ENCODE measurements at places on chromosomes 4 and X. TPM values are rescaled to one million over a fixed set of nuclear protein-coding genes. Genes with fewer than 3 reads are reported as not detected.

DNA sequence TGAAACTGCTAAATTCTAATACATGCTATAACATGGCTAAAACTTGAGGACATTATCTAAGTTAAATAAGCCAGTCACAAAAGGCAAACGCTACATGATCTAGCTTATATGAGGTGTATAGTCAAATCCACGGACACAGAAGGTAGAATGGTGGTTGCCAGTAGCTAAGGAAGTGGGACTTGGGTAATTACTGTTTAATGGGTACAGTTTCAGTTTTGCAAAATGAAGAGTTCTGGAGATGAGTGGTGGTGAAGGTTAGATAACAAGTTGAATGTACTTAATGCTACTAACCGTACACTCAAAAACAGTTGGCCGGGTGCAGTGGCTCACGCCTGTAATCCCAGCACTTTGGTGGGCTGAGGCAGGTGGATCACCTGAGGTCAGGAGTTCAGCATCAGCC, 644.5 kb upstream of the DIPK2B start:
- no peak overlapping the region for H3K4me3 ChIP-seq
- H3K4me1 ChIP-seq, result no peaks in the 10 kb centered on the region
- no peaks in the 10 kb centered on the region for H3K27me3 ChIP-seq
- H3K36me3 ChIP-seq, result no peaks in the 10 kb centered on the region
- no peak overlapping the region for H3K27ac ChIP-seq

DNA sequence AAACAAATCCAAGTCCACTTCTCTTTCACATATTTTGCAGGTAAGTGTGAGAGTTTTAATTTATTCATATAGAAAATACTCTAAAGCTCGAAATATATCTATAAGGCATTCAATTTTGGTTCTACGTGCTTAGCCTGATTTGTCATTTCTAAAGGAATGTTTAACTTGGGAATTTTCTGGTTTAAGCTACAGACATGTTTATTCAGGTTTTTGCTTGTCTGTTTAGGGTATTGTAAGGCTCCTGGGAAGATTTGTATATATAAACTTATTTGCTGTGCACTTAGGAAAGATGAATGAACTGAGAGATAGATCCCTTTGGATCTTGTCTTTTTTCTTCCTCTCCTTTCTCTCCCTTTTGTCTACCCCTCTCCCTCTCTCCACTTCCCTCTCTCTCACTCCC, 185.9 kb upstream of the NEIL3 start:
- no peak overlapping the region for H3K27ac ChIP-seq
- H3K4me3 ChIP-seq, result no peak overlapping the region
- no peaks in the 10 kb centered on the region for H3K27me3 ChIP-seq
- H3K4me1 ChIP-seq, result no peaks in the 10 kb centered on the region
- H3K36me3 ChIP-seq, result no peaks in the 10 kb centered on the region

DNA sequence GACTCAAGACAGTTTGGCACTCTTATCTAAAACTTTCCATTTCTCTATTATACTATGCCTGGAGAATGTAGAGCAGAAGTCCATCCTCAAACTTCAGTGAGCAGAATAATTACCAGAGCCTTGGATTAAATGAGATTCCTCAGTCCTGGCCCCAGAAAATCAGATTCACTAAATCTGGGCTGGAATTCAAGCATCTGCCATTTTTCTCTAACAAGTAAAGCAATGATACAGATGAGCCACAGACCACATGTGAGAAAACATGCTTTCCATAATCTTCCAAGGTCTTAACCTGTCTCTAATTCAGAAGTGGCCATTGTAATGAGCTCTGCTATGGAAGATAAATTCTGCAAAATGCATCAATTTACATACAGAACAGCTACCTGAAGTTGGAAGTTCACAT, 25.4 kb downstream of the SOWAHB start:
- DNase-seq, result no peak
- no peak overlapping the region for H3K27ac ChIP-seq
- H3K4me3 ChIP-seq, result no peak overlapping the region
- H3K27me3 ChIP-seq, result no peaks in the 10 kb centered on the region
- no peaks in the 10 kb centered on the region for H3K4me1 ChIP-seq
- H3K36me3 ChIP-seq, result no peaks in the 10 kb centered on the region

GRCh38 chr4:6372649-6373525, 99.5 kb downstream of the PPP2R2C start:
- H3K4me3 ChIP-seq, result no peak overlapping the region
- H3K27me3 ChIP-seq, result no peaks in the 10 kb centered on the region
- peak; percentile 44 for DNase-seq
- no peaks in the 10 kb centered on the region for H3K4me1 ChIP-seq
- H3K36me3 ChIP-seq, result no peaks in the 10 kb centered on the region
- no peak overlapping the region for H3K27ac ChIP-seq

DNA sequence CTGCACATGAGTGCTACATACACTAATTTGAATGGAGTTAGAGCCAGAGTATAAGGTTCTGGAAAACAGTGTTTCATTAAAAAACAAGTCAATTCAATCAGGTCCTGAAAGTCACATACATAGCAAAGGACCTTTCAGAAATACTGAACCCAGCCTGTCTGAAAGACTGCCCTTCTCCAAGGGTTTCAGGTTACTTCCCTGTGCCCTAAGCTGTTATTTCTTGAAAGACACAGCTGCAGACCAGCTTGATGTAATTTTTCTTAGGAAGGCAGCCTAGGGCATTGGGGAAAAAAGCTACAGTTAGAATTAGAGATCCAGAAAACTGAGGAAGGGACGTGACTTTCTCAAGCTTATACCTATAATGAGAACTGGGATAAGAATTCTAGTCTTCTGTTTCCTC, 155.9 kb upstream of the MAOA start:
- H3K4me1 ChIP-seq, result no peaks in the 10 kb centered on the region
- no peak for DNase-seq
- no peaks in the 10 kb centered on the region for H3K27me3 ChIP-seq

DNA sequence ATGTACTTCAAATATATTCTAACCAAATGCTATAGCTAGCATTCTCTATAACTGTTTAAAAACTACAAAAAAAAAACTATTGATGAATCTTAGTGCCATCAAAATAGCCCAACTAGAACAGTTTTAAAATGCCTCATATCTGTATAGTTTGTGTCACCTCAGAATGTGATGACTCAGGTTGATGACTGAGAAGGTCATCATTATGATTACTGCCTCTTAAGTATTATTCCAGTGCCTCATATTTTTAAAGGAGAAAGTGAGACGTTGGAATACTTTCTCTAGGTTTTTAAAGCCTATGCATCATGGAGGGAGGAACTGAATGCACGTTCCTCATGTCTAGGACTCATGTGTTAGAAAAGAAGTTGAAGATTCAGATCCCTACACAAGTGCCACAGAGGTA, 88.2 kb downstream of the TMA16 start:
- no peaks in the 10 kb centered on the region for H3K4me1 ChIP-seq
- no peaks in the 10 kb centered on the region for H3K27me3 ChIP-seq
- no peaks in the 10 kb centered on the region for H3K36me3 ChIP-seq
- DNase-seq, result no peak

DNA sequence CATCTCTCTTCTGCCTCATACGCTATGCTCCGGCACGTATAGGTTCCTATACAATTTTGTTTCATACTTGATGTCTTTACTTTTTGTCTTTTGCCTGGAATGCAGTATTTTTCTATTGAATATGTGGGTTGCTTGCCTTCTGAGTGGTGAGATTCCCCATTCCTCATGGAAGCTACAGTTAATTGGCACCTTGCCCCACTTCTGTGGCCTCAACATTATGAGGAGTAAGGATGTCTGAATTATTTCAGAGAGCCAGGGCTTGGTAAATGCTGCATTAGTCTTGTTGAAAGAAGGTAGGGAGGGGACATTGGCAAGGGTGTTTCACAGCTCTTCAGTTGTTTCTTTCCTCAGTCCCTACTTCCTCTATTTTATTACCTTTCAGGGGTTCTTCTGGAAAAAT, 23.0 kb downstream of the CDKL5 start:
- no peaks in the 10 kb centered on the region for H3K4me1 ChIP-seq
- no peak overlapping the region for H3K4me3 ChIP-seq
- H3K27ac ChIP-seq, result no peak overlapping the region

DNA sequence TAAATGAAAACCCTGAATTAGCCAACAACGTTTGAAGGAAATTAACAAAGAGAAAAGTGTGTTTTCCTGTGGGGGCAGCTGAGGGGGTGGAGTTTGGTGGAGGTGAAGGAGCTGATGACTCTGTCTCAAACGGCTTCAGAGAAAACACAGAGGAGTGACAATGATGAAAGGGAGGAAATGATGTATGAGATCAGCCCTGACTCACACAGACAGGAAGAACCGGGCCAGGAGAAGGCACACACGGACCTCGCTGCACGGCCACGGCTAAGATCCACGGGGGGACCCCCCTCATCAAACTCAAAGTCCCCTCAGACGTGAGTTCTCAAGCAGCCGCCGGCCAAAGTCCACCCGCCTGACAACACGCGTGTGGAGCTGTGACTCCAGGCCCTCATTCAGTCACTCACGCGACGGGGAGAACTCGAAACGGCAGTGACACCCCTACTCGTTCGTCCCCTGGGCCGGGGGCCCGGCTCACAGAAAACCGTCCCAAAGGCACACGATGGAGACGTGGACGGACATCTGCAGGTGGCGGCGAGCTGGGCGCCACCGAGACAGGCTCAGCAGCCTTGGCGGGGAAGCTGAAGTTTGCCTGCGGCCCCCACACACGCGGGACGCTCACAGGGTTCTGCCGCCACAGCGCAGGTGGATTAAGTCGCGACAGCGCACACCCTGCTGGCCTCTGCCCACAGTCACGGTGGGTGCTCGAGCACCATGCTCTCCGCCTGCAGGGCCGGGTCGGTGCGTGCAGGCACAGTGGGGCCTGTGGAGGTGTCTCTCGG, 28.8 kb downstream of the PPP2R3B start:
- no peak for DNase-seq
- no peaks in the 10 kb centered on the region for H3K27me3 ChIP-seq
- H3K4me1 ChIP-seq, result no peaks in the 10 kb centered on the region
- H3K27ac ChIP-seq, result no peak overlapping the region
- H3K36me3 ChIP-seq, result peaks cover 3% of the 10 kb centered on the region
- H3K4me3 ChIP-seq, result no peak overlapping the region

- no peak for DNase-seq
- H3K4me3 ChIP-seq, result no peak overlapping the region
- H3K27ac ChIP-seq, result no peak overlapping the region
- H3K36me3 ChIP-seq, result no peaks in the 10 kb centered on the region
Measured at GRCh38 chr4:124427095-124427767, 285.3 kb downstream of the ANKRD50 start.

DNA sequence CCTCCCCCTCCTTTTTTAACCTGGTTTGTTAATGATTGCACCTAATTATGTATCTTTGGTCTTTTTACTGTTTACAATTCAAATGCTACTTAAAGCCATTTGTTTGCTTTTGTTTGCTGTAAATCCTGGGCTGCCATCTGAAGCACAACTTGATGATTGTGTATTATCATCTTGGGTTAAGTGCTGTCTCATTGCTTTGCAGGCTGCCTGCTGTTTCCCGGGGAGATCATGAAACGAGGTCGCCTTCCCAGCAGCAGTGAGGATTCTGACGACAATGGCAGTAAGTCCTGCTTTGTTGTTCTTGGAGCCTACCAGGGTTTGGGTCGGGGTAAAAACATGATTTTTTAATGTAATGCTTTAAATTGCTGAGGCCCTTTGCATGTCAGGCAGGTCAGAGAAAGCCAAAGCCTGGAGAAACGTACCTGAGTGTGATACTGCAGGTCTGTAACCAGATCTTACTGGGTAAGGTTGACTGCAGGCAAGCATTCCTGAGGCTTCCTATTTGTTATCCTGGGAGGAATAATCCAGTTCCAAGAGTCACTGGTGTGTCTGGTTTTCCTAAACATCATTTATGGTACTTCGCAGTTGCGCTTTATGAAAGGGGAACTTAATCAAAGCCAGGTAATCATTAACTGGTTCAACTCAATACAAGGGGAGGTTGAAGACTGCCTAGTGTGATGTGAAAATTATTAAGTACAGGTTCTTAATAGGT, 22.2 kb downstream of the JADE1 start:
- peak overlapping the region; percentile 23 for H3K4me3 ChIP-seq
- peaks cover 36% of the 10 kb centered on the region for H3K4me1 ChIP-seq
- H3K27me3 ChIP-seq, result no peaks in the 10 kb centered on the region

- H3K27ac ChIP-seq, result no peak overlapping the region
- no peaks in the 10 kb centered on the region for H3K4me1 ChIP-seq
- no peaks in the 10 kb centered on the region for H3K27me3 ChIP-seq
- H3K36me3 ChIP-seq, result no peaks in the 10 kb centered on the region
Measured at GRCh38 chr4:6206771-6207290, 6.5 kb upstream of the JAKMIP1 start.

DNA sequence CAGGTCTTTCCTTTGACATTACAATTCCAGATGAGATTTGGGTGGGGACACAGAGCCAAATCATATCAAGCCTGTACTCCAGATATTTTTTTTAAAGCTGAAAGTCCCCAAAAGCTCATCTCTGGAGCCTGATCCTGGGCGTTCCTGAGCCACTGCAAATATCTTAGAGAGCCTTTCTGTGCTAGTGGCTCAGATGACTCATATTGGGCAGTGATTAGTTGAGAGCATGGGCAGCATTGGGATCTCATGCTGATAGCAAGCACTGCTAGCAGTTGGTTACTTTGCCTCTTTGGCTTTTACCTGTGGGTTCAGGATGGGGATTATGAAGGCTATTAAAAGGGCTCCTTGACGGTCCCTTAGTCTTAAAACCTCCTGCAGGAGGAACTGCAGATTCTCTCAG, 51.4 kb upstream of the SCRG1 start:
- no peak for DNase-seq
- H3K27me3 ChIP-seq, result no peaks in the 10 kb centered on the region
- no peaks in the 10 kb centered on the region for H3K36me3 ChIP-seq
- H3K4me3 ChIP-seq, result no peak overlapping the region

DNA sequence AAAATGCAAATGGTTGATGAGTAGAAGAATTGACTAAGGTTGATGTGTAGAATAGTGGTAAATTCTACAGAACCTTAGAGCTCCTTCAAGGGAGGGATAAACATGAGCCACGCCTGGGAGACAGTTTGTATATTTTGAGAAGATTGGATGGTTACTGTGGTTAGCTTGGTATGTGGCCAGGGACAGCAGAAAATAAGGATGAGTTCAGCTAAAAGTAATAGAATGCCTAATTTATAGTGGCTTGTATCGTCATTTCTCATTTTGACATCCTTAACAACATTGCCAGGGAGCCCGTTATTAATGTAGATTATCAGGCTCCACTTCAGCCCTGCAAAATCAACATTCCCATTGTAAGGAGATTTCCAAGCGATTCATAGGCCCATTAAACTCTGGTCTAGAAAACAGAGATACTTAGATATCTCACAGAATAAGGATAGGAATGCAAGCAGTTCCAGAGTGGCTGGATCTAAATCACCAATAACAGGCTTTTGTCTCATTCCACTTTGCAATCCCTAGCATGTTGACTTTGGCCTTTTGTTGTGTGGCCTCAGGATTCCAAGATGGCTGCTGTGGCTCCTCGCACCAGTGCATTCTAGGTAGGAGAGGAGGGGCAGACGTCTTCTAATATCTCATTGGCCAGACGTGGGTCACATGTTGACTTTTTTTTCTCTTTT, 6.4 kb upstream of the PTTG2 start:
- no peak for DNase-seq
- H3K27me3 ChIP-seq, result no peaks in the 10 kb centered on the region
- no peaks in the 10 kb centered on the region for H3K36me3 ChIP-seq
- H3K27ac ChIP-seq, result no peak overlapping the region

- no peaks in the 10 kb centered on the region for H3K36me3 ChIP-seq
- DNase-seq, result peak; percentile 83
- no peaks in the 10 kb centered on the region for H3K27me3 ChIP-seq
- H3K27ac ChIP-seq, result no peak overlapping the region
Measured at GRCh38 chr4:1752284-1753041, 31.1 kb downstream of the TACC3 start.

Gene MUC7
- total RNA-seq, result not detected

Gene DIAPH2
- total RNA-seq, result 15.0 TPM

Gene PITX2
- total RNA-seq, result 3.2 TPM

Gene GLOD5
- total RNA-seq, result 0.94 TPM

Gene SRD5A3
- 10.6 TPM for total RNA-seq

Gene L1CAM
- 71.9 TPM for total RNA-seq
